ENCODE measurements at places on chromosomes 11 and 22.

DNA sequence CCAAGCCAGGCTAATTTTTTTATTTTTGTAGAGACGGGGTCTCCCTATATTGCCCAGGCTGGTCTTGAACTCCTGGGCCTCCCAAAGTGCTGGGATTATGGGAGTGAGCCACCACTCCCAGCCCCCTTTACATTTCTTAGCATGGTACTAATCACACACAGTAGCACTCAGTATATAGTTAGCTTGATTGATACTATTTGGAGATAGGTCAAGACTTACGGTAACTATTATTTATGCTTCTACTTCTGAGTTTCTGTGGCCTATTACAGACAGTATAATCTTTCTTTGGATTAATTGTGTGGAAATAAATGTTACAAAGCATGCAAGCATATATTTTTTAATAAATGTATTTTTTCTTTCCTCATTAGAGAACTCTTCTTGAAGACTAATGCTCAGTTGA, 192.2 kb downstream of the UVRAG start:
- no peak for DNase-seq

DNA sequence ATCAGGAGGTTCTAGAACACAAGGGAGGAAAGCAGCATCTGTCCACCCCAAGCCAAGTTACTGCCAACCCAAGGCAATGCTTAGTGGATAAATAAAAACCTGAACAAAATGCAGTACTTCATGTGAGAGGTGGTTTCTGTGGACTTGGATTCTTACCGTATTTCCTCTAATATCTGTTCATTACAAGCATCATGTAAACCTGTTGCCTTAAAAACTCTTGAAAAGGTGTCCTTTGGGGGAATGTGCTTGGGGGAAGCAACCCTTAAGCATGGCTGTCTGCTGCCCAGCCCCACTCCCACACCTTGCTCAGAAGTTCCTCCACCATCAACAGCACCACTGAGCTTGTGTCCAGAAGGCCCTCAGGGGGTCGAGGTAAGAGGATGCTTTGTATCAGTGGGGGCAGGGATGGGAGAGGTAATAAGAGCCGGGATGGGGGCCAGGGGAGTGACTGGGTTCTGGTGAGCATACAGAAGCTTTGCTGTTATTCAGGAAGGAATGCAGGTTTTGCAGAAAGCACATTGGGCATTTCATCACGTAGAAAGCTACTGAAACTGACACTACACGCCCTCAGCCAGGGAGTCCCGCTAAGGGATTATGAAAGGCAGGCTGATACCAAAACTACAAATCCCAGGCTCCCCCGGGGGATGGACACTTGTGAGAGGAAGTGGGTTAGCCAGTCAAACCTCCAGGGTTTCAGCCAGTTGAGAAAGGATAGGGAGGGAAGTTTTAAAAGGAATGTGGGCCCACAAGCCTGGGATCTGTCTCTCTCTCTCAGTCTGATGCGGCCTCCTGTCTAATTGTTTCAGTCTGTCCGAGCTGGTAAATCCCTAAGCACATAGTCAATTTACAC, 52.0 kb downstream of the KCNJ1 start:
- no peak for DNase-seq

DNA sequence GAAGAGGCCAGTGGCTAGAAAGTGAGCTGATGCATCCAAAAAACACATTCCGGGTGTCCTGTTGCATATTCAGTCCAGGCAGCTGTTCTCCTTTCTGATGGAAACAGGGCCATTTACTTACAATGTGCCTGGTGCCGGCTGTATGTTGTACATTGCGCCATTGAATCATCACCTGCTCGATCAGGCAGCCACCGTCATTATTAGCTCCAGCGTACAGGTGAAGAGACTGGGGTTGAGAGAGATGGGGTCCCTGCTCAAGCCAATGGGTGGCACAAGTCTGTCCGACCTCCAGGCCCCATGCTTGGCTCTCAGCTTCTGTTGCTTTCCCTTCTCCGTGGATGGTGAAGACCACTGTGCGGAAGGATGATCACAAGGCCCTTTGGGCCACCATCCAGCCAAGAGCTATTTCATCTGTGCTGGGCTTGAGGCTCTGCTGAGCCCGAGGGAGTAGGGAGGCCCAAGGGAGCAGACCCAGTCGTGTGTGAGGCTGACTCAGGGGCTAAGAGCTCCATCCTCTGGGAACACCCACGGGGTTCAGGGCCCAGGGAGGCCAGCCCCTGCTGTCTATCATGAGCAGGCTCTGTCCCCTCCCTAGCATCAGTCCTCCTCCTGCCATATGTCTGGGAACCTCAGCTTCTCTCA, 20.7 kb upstream of the EMID1 start:
- no peak for DNase-seq

DNA sequence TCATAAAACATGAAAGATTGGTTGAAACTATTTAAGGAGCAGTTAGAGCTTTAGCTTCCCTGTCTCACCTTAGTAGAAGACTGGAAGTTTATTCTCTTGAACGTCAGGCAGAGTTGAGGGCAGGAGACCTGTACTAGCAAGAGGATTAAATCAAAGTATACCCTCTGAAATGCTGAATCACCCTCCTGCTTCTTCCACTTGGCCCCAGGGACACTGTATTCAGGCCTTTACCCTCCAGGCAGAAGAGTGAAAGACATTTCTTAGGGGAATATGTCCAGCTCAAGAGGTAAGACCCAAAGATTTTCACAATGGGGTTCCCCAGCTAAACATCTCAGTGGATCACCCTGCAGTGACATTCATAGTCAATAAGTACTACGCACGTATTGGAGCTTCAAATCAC, 11.9 kb downstream of the APOA4 start:
- DNase-seq: no peak

GRCh38 chr22:42848941-42849550, 8.0 kb downstream of the ARFGAP3 start:
- no peak for DNase-seq

- no peak for DNase-seq
Measured at GRCh38 chr22:25970999-25971811, 198.1 kb upstream of the SEZ6L start.

GRCh38 chr11:35144136-35144741, 5.3 kb downstream of the CD44 start:
- DNase-seq: peak; percentile 75

DNA sequence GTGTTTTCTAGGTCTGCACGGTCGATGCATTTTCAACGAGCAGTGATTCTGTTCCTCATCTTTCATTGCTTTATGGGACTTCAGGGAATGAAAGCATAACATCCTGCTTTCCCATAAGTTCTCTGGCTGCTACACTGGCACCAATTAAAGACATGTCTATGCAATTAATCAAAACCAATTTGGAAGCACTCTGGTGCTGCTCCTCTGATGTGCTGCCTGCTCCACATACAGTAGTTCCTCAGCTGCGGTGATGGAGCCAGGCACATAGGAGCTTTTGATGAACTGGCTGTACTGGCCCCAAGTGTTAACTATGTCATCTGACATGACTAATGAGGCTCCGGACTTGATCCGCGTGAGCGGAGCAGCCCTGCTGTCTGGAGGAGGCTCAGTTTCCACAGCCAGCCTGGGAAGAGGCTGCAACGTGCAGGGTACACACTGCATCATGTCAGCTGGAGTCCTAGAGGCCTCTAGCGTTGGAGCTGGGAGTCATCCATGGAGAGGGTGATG, 29.8 kb downstream of the GVQW3 start:
- DNase-seq: no peak

GRCh38 chr22:38021206-38021605, 36.0 kb upstream of the PICK1 start:
- DNase-seq: no peak

DNA sequence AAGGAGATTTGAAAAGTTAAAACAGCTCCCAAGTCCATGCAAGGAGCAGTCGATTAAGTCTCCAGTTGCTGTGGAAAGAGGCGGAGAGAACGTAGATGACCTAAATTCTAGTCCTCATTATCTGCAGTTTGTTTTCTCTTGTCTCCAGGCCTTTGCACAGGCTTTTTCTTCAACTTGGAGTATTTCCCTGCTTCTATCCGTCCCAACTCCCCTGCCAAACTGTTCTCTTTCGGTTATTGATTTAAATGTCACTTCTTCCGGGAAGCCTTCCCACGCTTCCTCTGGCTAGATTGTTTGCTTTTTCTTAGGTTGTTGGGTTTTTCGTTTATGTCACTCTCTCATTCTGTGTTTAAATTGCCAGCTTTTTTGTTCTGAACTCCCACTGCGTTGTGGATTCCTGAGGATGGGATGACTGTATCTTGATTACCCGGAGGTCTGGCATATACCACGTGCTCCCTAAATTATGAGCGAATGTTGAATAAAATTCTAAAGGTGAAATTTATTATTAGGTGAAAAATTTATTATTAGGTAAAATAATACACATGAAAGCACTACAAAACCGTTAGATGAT, 463 bp downstream of the TMEM126B start:
- DNase-seq: no peak

DNA sequence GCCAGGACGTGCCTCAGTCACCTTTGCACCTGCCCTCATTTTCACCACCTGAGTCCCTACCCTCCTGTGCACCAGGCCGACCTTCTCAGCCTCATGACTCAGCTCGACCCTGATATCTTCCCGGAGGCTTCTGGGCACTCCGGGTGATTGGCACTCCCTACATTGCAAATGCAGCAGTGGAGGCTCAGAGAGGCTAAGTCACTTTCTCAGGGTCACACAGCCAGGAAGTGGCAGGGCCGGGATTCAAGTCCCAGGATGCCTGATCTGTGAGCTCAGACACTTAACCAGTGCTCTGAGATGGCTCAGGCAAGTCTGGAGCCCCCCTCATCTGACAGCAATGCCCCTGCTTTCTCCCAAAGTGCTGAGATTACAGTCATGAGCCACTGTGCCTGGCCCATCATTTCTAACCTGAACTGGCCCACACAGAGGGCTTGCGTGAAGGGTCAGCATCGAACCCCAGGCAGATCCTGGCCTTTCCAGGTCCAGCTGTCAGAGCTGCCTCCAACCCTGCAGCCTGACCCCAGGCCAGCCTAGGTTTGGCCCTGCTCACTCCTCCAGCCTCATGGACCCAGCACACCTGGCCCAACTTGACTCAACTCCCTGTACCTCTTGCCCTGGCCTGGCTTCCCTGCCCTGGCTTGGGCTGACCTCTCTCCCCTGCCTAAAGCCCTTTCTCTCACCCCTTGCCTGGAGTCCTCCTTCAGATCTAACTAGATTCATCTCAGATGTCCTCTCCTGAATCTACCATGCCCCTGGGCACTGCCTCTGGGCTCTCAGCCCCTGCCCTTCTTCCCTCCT, 40.7 kb upstream of the RTL6 start:
- DNase-seq: no peak

DNA sequence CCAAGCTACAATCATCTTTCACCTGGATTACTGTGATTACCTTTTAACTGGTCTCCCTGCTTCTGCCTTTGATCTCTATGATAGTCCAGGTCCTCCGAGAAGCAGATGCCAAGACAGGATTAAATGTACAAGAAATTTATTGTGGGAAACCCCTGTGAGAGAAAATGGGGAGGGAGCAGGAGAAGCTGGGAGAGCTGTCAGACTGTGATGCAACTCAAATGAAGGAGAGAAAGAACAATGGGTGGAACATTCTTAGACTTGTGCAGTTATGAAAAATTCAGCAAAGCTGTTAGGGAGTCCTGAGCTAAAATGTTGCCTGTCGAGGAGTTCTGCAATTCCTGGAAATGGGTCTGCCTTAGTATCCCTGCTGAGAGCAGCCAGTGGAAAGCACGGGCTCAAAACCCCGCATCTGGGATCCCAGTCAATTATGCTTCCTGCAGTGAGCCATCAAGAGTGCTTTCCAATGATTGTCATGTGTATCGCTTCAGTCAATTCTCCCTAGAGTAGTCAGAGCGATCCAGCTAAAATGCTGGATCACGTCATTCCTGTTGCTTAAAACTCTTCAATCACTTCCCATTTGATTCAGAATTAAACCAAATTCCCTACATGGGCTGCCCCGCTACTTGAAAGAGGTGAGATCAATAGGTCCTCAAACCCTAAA, 16.5 kb upstream of the CSTF3 start:
- no peak for DNase-seq

DNA sequence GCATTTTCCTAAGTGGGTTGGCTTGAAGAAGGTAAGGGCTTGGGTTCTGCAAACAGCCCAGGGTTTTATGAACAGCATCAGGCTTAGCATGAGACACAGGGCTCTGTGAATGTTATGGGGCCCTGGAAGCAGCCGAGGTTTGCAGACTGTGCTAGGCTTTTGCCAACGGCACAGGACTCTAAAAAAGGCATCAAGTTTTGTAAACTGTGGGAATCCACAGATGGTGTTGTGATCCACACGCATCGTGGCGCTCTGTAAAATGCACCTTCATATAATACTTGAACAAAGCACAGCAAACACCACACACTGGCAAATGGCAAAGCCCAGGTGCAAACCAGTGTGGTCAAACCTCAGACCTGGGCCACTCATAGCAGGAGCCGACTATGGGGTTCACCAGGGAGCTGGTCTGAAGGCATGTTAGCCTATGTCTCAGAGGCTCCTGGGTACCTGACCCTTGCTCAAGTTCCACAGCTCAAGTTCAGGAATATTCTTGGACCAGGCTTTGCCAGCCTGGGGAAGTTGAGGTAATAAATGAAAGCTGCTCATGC, 2.4 kb upstream of the SLCO2B1 start:
- no peak for DNase-seq

- DNase-seq: no peak
Measured at GRCh38 chr22:21937821-21938070, 14.9 kb downstream of the PPM1F start.

- DNase-seq: no peak
Measured at GRCh38 chr11:44236296-44236695, 73.6 kb downstream of the ALX4 start.

GRCh38 chr22:39776295-39777009, 117.1 kb downstream of the ENTHD1 start:
- DNase-seq: no peak

DNA sequence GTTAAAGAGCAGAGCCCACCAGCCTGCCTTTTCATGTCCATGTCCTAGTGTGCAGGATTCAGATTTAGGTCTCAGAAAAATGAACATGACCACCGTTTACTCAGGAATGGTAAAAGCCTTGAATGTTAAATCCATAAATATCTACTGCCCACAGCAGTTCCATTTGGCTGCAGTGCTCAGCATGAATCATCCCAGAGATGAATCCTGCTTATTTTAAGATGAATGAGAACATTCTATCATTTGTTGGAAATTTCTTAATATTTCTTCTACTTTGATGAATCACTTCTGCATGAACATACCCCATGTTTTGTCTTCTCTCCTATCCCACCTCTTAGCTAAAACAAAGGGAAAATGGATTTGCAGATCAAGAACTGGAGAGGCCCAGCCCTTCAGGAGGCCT, 47.5 kb upstream of the AQP11 start:
- no peak for DNase-seq

DNA sequence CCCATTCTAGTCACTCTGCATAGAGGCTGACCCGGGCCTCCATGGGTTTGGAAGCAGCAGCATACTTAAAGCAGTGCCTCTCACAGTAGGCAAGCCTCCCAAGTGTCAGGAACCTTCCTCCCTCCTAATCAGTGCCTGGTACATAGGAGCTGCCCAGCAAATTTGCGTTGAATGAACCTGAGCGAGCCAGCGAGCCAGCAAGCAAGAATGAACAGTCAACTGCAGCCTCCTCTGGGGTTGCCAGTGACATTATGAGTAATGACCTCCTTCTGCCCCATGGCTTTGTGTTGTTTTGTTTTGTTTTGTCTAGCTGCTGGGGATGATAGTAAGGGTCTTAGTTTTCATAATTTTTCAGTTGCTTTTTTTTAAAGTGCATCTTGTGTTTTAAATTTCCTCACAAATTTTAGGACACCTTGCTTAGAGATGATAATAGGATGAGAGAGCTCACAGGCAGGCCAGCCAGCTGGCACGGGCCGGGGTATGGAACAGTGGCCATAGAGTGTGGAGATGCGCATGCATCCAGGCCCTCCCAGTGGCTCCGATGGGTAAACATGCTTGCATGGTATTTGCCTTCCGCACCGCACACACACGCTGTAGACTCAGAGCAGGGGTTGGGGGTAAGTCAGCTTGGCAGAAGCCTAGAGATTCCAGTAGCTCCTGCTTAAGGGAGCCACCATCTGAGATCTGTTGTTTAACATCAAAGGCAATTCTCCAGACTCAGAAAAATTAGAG, 36.1 kb downstream of the TTC12 start:
- DNase-seq: no peak

All from GM20000 (cell line).